Activated T-cell treated with anti-CD3 and anti-CD28 coated beads, Interleukin-2, amount 50 U/mL, for 48 hours (primary cell): ENCODE measurements at places on chromosomes 4 and X.

DNA sequence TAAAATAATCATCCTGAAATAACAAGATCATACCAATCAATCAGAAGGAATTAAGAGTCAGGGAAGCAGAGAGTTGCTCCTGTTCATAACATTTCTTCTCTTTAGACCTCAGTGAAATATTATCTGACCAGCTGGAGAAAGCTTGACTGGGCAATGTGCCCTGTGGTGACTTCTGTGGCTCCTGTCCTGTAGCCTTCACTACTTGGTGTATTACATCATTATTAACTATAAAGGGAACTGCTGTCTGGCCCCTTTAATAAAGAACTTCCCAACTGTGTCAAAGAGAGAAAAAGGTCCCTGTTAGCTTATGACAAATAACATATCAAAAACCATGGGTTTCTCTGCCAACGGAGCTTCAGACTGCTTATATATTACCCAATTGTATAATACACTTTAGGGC, 18.0 kb downstream of the OPHN1 start:
- DNase-seq: no peak

DNA sequence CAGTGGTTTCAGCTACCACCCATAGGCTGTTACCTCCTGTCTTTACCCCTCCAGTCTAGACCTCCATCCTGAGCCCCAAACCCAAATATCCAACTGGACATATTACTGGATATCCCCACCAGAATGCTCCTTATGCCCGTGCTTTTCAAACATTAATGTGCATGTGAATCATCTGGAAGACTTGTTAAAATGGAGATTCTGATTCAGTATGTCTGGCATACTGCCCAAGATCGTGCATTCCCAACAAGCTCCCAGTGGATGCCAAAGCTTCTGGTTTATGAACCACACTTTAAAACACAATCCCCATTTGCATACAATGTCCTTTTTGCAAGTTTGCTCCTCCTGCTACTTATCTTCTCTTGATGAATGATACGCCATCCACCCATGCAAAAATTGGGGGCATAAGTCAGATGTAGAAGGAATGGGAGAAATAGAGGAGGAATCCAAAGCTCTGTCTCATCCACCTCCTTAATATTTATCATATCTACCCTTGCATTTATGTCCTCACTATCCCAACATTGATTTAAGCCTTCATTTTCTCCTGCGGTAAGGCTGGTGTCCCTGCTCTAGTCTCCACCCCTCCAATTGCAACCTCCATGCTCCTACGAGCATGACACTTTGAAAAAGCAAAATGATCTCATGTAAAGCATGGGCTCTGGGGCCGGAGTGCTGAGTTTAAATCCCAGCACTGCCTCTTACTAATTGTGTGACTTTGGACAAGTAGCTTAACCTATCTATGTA, 7.4 kb upstream of the PGRMC1 start:
- no peak for DNase-seq

DNA sequence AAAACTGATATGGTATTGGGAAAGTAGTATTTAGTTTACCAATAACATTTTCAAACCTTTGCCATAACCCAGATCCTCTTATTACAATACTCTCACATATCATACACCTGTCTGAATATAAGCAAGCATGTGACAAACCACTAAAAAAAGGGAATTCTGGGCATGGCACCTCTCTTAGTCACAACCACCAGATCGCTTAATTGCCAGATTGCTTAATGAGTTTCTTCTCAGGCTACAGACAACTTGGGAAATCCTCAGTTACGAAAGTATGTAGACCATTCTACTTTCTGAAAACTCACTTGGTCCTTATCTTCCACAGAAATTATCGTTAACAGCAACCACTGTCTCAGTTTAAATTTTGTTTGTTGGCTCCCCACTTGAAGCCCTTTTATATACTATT, 2.1 kb downstream of the NAF1 start:
- no peak for DNase-seq

GRCh38 chr4:140406292-140406691, 21.2 kb downstream of the CLGN start:
- DNase-seq: no peak

DNA sequence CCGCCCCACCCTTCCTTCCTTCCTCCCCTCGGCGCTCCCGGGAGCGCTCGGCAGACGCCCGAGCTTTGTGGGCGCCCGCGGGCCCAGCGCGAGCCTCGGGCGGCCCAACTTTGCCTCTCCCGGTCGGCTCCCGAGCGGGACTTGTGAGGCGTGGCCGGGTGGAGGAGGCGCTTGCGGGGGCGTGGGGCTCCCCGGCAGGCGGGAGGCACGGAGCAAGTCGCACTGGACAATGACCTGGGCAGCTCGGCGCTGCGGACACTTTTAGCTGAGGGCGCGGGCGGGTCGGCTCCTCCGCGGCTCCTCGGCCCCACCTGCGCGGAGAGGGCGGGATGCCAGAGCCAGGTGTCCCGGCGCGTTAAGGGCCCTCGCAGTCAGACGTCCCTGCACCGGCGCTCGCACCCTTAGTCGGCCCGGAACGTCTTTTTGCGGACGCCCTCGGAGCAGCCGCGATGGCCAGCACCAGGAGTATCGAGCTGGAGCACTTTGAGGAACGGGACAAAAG, 385 bp downstream of the DCLK2 start:
- DNase-seq: peak; percentile 25

- DNase-seq: no peak
Measured at GRCh38 chrX:9627922-9628321, 137.7 kb downstream of the GPR143 start.

- no peak for DNase-seq
Measured at GRCh38 chr4:186806679-186807421, 83.2 kb upstream of the FAT1 start.

- no peak for DNase-seq
Measured at GRCh38 chr4:15983610-15984009, 20.6 kb upstream of the FGFBP2 start.

- no peak for DNase-seq
Measured at GRCh38 chr4:11741190-11741652, 312.5 kb upstream of the HS3ST1 start.

DNA sequence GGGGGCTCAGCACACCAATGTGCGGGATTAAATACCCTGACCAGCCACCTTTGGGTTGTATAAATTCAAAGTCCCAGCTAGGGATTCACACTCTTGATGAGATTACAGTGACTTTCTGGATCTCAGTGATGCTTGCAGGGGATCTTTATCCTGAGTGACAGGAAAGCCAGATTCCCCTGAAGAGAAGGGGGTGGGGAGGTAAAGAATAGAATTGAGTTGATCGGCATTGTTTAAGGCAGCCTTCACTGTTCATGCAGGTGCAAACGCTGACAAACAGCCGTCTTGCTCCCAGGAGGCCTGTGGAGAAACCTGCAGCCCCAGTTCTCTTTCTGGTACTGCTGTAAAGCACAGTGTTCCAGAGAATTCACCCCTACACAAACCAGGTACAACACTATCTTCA, 19.0 kb downstream of the CXXC4 start:
- DNase-seq: no peak

- DNase-seq: no peak
Measured at GRCh38 chrX:17703201-17703600, 34.1 kb upstream of the SCML1 start.

DNA sequence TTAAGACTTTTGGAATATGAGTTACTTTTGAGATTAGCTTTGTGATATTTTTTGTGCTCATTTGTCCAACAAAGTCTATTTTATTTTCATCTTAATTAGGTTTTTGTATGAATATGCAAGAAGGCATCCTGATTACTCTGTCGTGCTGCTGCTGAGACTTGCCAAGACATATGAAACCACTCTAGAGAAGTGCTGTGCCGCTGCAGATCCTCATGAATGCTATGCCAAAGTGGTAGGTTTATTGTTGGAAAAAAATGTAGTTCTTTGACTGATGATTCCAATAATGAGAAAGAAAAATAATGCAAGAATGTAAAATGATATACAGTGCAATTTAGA, 10.8 kb downstream of the ALB start:
- DNase-seq: no peak

GRCh38 chr4:24772061-24772705, 23.2 kb upstream of the SOD3 start:
- DNase-seq: no peak

GRCh38 chr4:168503652-168504362, 7.0 kb downstream of the PALLD start:
- no peak for DNase-seq

DNA sequence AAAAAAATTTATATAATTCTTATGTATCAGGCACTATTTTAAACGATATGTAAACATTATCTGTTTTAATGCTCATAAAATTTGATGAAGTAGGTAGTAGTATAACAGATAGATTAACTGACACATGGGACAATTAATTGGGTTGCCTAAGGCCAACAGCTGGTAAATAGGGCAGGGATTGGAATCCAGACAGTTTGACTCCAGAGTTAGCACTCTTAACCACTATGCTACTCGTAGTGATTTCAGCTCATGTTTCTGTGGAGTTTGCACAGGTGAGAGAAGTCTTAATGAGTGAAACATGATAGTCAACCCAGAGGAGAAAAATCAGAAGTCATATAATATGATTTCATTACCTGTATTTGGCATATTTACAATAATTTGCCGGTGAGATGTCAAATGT, 126.0 kb upstream of the WDFY3 start:
- DNase-seq: no peak

GRCh38 chr4:88382621-88383020, 4.0 kb downstream of the HERC6 start:
- DNase-seq: peak; percentile 58

DNA sequence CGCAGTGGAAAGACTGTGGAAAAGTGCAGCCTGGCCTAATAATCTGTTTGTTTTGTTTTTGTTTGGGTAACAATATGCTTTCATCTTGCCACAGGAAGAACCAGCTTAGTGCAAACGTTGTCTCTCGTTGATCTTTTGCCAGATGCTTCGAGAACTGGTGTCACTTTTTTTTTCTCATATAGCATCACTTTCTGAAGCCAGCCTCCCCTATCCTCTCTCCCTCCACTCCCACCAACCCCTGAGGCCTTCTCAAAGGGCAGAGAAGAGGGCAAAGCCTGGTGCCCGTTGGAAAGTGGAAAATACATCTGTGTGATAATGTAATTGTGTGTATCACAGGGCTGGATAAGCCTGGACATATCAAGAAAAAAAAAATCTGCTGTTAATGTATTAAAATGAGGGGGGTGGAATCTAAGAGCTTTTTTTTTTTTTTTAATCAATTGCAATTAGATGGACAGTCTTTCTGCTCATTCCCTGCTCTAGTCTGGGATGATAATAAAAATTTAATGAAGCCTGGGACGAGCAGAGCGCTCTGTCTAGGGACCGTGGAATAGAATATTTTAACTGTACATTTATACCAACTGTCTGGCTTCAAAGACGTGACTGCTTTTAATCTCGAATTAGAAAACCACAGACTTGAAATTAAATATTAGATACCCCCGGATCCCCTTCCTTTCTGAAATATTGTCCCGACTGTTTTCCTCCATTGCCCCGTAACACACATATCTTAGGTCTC, 8.1 kb downstream of the POU4F2 start:
- no peak for DNase-seq

DNA sequence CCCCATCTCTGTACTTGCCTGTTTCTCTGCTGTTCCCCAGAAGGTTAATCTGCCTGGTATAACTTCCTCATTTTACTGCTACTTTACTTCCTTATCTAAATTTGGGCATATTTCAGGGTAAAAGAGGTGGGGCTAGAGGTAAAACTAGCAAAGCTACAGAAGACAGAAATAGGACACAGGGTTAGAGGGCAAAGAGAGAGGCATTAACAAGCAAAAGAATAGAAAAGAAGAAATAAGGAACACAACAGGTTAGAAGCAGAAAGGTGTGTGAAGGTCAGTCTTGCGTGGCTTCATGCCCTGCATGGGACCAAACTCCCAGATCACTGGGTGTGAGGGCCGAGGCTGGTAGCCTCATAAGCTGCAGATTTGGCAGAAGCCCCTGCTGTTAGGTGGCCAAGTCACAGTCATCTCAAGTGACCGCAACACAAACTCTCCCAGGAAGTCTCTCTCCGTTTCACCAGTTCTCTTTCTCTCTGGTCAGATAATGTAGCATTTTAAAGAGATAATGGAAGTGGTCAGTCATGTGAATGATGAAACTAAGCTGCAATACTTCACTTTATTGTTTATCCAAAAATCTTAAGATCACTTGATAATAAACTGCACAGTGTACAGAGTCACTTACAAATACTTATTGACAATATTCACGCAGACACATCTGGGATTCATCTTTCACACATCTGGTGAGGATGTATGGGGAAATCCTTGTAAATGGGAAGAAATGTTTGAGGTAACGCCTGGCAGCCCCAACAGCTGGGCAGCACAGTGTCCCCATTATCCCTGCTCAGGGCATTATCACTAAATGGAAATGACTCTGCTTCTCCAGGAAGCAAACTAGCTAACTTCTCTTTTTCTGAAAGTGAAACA, 16.4 kb downstream of the TMEM154 start:
- DNase-seq: no peak

DNA sequence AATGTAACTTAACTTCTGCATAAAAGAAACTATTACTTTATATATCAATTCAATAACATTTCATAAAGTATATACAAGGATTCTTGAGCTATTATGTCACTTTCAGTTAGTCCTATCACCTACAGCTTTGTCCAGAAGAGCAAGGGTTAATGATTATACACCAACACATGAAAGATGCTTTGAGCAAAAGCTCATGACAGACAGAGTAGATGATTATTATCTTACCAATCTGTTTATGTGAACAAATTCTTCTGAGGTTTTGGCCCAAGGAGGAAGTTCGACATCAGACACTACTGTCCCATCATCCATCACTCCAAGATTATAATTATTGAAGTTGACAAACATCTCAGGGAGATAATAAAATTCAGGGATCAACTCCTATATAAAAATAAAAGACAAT, 166.7 kb upstream of the MAB21L2 start:
- no peak for DNase-seq

DNA sequence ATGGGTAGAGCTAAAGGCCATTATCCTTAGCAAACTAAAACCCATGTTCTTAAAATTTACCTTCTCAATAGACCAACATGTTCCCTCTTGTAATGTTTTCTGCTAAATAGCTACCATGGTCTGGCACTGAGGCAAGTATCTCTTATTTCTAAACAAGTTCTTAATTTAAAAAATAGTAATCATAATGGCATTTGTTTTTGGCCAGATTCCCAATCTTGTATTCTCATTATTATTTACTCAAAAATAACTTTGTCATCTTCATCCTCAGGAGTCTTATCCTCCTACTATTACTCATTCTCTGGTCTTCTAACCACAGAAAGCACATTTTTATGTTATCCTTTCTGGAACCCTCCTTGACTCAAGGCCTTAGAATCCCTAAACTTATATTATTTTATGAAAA, 931.2 kb downstream of the CCSER1 start:
- no peak for DNase-seq

DNA sequence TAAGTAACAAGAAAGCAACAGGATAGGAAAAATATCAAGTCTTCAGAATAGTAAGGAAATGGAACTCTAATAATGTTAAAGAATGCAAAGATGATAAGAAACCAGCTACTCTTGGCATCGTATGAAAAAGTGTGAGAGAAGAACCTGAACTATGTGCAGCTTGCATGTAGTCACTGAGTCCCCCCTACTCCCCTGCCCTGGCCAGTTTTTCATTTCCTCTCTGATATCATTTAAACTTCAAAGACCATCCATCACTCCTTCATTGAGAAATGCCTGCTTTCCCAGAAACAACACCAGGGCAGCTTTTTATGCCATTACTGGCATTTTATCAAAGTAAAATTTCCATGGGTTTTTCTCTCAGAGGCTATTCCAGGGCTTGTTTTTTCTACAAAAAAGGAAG, 28.1 kb downstream of the INPP4B start:
- no peak for DNase-seq

- peak; percentile 72 for DNase-seq
Measured at GRCh38 chrX:48540028-48540375, 488 bp downstream of the TBC1D25 start.
